ENCODE measurements at places on chromosomes 4 and X. TPM values are rescaled to one million over a fixed set of nuclear protein-coding genes. Genes with fewer than 3 reads are reported as not detected.

GRCh38 chr4:166481739-166482138 lies 608.7 kb downstream of the TLL1 start:
- DNase-seq: no peak

Gene SLC2A9
- 4.4 TPM for total RNA-seq

DNA sequence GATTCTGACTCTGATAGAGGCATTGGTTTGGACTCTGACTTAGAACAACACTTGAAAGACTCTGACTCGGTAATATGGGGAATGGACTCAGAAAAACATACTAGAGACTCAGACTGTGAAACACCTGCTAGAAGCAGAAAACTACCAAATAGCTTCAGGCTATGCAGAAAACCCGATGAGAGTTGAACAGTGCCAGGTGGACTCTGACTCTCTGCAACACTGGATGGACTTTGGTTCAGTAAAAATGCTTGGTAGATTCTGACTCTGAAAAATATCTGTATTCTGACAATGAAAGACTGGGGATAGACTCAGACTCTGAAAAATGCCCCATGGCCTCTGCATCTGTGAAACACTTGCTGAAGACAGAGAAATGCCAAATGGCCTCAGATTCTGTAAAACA lies 215.1 kb upstream of the HDX start:
- DNase-seq: no peak

Gene PDGFRA
- 70.6 TPM for total RNA-seq

GRCh38 chrX:53050841-53051240 lies 2.3 kb downstream of the GPR173 start:
- no peak for DNase-seq

DNA sequence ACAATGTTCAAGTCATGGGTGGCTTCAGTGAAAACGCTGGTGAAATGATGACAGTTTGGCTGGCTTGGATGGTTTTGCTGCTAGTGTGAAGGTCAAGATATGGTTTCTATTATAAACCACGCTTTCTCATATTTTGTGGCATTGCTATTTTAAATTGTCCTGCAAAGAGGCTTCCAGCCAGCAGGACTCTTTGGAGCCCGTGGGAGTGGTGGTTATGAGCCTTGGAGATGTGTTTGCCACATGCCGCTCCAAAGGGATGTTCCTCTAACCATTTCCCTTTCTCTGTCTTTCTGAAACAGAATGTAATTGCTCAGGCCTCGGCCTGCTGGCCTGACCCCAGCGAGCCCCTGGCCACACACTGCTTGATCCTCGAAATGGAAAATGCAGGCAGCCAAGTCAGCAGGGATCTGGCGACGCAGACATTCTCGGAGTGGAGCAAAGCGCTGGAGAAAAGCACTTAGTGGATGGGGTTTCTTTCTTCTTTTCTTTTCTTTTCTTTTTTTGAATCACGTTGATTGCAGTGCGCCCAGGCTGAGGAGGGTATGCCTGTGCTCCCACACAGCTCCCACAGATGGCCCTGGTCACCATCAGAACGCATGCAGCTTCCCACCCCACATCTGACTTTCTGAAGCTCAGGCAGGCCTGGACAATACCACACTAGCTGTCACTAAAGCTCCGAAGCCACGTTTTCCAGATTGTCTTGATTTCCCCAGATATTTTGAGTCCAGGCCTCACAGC lies 114.0 kb downstream of the ENPP6 start:
- peak; percentile 37 for DNase-seq

Data from cerebellum (tissue), 4 donors.